ENCODE measurements at places on chromosomes 7 and 10.
A peak's percentile ranks its signal among the peaks of the same experiment; 100 is the strongest.

DNA sequence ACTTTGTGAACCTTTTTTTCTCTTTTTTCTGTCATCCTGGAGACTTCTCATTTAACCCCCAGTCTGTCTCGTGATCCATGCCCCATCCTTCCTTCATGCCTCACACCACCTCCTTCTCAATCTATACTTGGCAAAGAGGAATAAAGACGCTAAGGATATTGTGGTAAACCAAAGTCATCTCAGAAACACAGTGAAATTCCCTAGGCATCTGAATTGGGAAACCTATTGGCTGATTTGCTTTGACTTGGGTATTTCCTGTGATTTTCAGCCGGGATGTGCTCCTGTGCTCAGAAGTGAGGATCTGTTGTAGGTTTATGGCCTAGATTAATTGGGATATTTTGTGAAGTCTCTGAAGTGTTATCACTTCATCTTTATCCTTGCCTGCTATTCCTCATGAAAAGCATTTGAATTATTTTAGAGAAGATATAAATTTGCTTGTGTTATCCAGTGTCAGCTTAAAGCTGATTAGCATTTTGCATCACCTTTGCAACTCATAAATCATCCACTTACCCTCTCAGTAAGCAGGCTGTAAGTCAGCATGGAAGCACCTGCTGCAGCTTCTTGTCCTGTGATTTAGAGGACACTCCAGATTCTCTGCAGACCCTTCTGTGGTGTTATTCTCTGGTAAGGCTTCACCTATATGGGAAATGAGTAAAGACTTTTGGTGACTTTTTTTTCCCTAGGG, 138.0 kb downstream of the AUTS2 start:
- no peak for DNase-seq

- DNase-seq, result no peak
Measured at GRCh38 chr7:2661602-2662272, 26.3 kb upstream of the AMZ1 start.

DNA sequence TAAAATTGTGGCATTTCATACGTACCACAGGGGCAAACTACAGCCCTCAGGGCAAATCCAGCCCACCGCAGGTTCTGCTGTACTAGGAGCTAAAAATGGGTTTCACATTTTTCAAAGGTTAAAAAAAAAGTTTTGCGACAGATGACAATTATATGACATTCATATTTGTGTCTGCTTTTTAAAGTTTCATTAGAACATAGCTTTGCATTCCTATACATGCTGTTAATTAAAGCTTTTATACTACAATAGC, 758 bp upstream of the PNPLA8 start:
- DNase-seq, result no peak

- no peak for DNase-seq
Measured at GRCh38 chr10:30705625-30706149, 76.1 kb upstream of the LYZL2 start.

GRCh38 chr7:111074748-111075146, 16.2 kb upstream of the LRRN3 start:
- DNase-seq, result no peak

DNA sequence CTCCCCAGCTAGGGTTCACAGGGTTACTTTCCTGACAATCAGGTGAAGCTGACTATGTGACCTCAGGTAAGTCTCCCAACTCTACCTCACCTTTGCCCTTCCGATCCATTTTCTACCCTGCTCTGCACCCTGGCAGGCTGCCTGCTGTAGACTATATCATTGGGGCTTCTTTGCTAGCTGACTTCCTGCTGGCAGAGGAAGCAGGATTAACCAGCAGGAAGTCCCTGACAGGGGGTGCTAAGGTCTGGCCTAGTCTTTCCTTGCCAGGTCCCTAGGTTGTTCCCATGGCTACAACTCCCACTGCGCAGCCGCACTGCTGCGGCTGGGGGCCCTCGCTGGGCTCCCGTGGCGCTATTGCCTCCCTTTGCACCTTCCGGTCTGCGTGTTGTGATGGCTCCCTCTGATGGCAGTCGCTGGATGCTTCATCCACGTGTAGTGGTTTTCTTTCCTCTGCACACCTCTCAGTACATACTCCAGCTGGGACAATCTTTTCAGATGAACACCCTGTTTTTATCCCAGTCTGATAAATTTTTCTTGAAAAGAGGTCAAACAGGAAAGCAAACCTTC, 365.9 kb downstream of the REEP3 start:
- no peak for DNase-seq

DNA sequence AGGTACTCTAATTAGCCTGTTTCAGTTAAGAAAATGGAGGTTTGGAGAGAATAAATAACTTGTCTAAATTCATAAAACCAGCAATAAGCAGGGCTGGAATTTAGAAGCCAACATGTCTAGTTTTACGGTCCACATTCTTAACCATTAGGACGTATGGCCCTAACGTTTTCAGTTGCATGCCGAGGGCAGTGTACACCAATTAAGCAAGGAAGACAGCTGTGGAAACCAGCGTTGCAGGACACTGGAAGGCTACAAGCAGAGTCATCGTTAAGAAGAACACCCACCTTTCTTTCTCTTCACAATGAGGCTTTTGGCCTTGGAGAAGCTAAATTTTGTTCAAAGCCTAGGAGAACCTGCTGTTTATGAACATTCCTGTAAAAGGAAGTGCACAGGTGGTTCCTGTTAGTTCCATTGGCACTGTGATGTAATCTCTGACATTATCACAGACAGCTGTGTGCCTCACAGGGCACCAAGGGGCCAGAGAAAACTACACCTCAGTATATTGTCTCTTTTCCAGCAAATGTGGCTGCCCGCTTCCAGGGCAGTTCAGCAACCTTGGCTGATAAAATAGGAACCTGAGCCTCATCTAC, 21.0 kb downstream of the MPP7 start:
- no peak for DNase-seq

- peak; percentile 72 for DNase-seq
Measured at GRCh38 chr7:87312215-87312865, 33.1 kb upstream of the CROT start.

- no peak for DNase-seq
Measured at GRCh38 chr7:70620333-70621055, 511.4 kb upstream of the GALNT17 start.

DNA sequence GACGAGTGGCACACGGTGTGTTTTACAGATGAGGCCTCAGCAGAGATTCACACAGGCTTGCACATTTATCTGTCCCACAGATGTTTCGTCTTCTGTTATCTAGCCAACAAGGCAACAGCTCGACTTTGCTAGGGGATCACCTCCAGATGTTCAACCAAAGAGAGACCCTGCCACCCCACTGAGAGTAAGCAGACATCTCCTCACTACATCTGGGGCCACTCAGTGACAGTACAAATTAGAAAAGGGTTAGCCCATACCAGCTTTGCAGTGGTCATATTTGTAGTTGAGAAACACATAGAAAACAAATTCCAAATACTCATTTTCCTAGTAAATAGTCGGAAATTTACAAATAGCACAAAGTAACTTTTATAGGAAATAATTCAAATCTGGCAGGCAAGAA, 164.2 kb downstream of the HDAC9 start:
- DNase-seq, result no peak

- no peak for DNase-seq
Measured at GRCh38 chr7:105916603-105917002, 40.2 kb upstream of the ATXN7L1 start.

- DNase-seq, result peak; percentile 69
Measured at GRCh38 chr10:130301021-130301892, 165.1 kb downstream of the GLRX3 start.

- no peak for DNase-seq
Measured at GRCh38 chr10:43127442-43127841, 10.8 kb upstream of the CSGALNACT2 start.

DNA sequence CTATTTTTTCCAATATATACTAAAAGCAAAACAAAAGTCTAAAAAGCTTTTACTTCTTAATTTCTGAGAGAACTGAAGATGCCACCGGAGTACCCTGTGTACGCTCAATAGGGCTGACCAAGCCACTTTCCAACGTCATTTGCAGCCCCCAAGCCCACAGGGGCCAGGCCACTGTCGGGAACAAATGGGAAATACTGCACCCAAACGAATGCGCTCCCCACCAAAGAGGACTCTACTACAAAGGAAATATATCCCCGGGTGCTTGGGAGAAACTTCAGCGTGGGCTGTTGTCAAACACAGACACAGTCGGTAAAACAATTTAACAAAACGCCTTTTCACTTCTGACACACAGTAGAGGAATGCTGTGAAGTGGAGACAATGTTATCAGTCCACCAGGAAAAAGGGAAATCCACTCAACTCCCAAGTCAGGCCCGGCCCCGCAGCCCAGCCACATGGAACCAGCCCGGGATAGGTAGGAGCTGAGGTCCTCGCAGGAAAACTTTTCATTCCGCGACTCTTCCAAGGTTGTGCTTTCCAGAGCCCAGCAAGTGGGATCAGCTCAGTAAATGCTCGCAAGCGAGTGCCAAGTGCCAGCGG, 1.4 kb downstream of the PARD3 start:
- DNase-seq, result peak; percentile 72

- DNase-seq, result peak; percentile 80
Measured at GRCh38 chr7:137970253-137970975, 31.5 kb downstream of the CREB3L2 start.

GRCh38 chr7:7799138-7799537, 80.7 kb upstream of the RPA3 start:
- DNase-seq, result no peak

- DNase-seq, result peak; percentile 24
Measured at GRCh38 chr7:1940402-1940786, 270.3 kb downstream of the ELFN1 start.

DNA sequence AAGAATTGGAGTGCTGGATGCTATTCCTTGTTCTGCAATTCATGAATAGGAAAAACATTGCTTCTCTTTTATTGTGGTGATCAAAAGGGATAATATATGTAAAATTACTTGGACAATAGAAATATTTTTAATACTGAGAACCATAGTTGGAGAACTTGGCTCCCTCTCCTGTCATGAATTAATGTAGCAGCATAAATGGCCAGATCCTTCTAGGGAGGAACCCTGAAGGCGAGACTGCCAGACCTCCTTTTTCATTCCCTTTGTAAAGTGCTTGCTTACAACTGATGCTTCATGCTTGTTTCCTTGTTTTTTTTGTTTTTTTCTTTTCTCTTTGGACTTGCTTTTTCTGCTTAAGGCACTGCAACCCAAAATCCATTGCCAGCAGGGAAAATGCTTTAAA, 233.6 kb downstream of the SH2D4B start:
- DNase-seq, result no peak

DNA sequence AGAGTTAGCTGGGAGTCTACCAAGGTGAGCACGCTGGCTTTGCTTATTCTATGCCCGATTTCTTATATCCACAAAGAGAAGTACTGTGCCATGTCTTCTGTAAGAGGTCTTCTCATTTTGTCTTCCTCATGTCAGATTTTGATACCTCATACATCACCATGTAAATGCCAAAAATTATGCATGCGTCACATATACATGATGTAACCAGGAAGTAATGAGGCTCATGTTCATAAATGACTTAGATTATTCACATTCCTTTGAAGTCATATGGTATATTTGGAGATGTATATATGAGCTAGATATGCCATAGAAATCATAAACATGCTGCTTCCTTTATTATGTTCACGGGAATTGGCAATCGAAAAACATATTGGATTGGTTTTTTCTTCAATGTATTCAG, 97.7 kb upstream of the CELF2 start:
- DNase-seq, result no peak

DNA sequence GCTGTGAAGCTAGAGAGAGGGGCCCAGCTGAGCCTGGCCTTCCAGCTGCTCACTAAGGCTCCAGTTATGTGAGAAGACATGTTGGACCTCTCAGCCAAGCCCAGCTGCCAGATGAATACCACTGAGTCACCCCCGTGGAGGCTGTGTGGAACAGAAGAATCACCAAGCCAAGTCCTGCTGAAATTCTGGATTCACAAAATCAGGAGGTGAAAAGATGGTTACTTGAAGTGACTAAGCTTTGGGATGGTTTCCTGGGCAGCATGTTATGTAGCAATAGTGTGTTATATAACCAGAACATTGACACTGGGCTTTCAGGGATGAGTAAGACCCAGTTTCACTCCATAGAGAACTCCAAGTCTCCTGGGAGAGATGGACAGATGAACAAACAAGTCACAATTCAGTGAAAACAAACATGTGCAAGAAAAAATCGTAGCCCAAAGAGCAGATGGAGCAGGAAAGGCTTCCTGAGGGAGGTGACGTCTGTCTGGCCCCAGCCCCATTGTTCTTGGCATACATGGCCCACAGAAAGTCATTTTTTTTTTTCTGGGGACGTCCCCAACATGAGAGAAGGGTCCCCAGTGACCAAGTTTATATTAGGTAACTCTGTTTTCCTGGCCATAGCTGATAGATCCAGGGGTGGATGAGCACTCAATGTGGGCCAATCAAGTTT, 64.1 kb upstream of the PDZD8 start:
- DNase-seq, result peak; percentile 94

GRCh38 chr10:101062232-101063049, 652 bp downstream of the KAZALD1 start:
- peak; percentile 70 for DNase-seq

GRCh38 chr10:29304995-29305335, 16.1 kb downstream of the LYZL1 start:
- no peak for DNase-seq

- DNase-seq, result no peak
Measured at GRCh38 chr10:52875336-52875735, 102.8 kb upstream of the MBL2 start.

- DNase-seq, result no peak
Measured at GRCh38 chr10:34762603-34763299, 52.3 kb downstream of the PARD3 start.

Measured in kidney tubule cell (primary cell).